Tongue (tissue), 3 donors: ENCODE measurements at places on chromosomes 5 and 9. TPM values are rescaled to one million over a fixed set of nuclear protein-coding genes. Genes with fewer than 3 reads are reported as not detected.

GRCh38 chr5:93403141-93403928 is 177.7 kb downstream of the NR2F1-AS1 start:
- DNase-seq: no peak

- no peak for DNase-seq
Measured at GRCh38 chr5:132458651-132459030, 31.9 kb downstream of the IRF1 start.

DNA sequence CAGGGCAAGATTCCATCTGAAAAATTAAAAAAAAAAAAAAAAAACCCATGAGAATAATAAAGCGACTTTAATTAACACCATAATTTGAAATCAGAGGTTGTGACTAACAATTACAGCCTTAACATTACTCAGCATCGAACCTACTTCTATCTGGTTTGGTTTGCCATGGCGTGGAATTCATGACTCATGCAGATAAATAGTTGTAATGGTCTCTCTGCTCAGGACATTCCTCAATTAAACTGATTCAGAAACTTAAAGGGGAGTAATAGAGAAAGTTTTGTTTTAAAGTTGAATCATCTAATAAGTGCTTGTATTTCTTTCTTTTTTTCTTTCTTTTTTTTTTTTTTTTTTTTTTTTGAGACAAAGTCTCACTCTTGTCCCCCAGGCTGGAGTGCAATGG is 135.5 kb downstream of the SPATA31D1 start:
- DNase-seq: no peak

DNA sequence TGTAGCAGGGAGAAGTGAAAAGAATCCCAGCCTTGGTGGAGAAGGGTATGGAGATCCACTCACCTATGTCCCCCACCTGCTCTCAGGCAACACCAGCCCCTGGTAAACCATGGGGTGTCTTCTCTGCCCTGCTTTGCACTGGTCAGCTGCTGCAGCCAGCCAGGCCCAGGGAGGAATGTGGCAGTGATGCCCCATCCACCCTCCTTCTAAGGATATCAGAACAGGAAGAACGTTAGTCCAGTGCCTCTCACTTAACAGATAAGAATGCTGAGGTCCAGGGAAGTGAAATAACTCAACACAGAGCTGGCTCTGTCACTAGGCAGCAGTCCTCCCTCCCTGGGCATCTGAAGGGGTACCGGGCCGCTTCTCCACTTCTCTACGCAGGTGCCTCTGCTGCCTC is 9.7 kb upstream of the PPIC start:
- no peak for DNase-seq

Gene IRGM
- not detected for total RNA-seq

Gene CDH18
- 0.62 TPM for total RNA-seq
